Endodermal cell (in vitro differentiated cells): ENCODE measurements at places on chromosomes 4 and X.

- DNase-seq = peak; percentile 96
These were observed at the start of gene ARX for GRCh38 chrX:25015486-25016360. ARX (minus strand) TSS chrX:25015965; CDS start chrX:25015737, 228 bp downstream.

DNA sequence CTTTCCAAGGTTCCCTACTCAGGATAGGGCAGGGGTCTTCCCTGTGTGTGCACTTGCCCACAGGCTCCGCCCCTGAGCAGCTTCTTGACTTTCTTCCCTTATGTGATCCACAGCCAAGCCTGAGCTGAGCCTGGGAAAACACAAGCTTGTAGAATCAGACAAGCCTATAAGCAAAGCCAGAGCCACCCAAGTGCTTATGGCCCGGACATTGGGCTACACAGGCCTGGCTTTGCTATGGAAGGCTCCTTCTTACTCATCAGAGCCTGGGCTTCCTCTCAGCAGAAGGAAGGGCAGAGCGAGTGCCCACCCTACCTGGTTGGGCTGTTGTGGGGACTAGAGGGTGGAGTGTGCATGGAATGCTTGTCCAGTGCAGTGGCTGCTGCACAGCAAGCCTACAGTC lies 1.3 kb upstream of the TNIP2 start:
- no peak for DNase-seq

DNA sequence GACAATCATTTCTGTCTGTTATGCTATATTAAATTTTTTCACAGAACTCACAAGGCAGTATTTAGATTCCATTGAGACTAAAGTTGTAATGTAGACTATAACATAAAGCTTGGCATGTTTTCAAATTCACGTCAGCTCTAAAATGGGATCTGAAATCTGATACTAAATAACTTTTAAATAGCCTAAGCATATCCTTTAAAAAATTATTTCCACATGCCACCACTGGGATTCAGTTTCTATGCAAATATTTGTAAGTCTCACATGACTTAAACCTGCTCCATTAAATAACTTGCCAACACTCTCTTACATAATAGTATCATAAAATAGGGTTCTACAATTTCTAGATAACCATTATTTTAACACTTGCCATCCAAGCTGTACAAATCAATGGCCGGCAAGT lies 32.4 kb downstream of the KLHL8 start:
- no peak for DNase-seq

- no peak for DNase-seq
These were observed 1156.1 kb downstream of the FAT4 start for GRCh38 chr4:126470862-126471261.

DNA sequence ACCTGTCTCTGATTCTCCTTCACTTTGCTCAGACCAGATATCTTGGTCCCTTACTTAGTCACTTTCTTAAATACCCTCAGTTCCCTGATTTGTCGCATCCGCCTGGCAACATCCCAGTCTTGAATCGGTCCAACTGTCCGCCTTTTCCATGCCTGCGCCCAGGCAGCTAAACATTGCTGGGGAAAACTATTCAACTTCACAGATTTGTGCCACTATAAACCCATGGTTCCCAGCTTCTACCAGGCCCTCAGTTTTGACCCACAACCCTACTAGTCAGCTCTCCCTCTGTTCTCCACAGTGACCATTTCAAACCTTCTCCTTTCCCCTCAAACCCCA lies 451 bp upstream of the FGD1 start:
- peak; percentile 42 for DNase-seq

DNA sequence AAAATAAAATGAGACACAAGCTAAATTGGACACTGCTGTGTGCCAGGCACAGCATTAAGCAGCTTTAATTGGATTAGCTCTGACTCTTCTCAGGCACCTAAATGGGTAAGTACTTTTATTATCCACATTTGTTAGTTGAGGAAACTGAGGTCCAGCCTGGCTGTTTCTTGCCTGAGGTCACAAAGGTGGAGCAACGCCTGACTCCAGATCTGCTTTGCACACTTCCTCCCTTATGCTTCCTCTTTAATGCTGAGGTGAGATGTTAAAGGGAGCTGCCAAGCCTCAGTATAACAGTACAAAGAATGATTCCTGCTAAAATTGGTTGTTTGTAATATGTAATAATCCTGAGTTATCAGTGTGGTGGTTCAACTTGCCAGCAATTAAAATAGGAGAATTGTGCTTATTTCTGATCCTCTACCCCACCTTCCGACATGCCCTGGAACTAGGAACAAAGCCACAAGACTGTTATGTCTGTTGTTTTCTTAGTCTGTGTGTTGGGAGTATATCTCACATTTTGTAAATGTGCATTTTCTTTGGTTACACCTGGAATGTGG lies 74.4 kb downstream of the AFF1 start:
- no peak for DNase-seq

GRCh38 chr4:89259301-89260028 lies 48.1 kb downstream of the GPRIN3 start:
- no peak for DNase-seq

DNA sequence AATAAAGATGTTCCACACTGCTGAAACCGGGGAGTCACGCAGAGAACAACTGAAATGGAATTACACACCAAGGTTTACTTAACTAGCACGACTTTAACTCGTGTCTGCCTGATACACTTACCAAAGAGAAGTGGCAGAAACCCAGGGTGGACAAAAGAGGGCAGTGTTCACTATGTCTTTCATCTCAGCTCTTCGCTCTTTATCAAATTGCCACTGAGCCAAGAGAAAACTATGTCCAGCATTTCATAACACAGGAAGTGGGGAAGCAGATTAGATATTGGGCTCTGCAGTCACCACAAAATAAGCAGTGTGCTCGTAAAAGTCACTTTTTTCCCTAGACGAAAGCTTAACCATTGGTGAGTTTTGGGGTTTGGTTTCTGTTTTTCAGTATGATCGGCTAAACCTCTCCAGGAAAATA lies 155.7 kb downstream of the CHIC2 start:
- DNase-seq = no peak

GRCh38 chrX:72060196-72060920 lies 71.4 kb downstream of the RTL5 start:
- peak; percentile 68 for DNase-seq

- DNase-seq = no peak
These were observed 9.9 kb downstream of the TACC3 start for GRCh38 chr4:1731180-1731579.

- no peak for DNase-seq
These were observed 391.6 kb downstream of the ARHGAP24 start for GRCh38 chr4:85866508-85866907.

DNA sequence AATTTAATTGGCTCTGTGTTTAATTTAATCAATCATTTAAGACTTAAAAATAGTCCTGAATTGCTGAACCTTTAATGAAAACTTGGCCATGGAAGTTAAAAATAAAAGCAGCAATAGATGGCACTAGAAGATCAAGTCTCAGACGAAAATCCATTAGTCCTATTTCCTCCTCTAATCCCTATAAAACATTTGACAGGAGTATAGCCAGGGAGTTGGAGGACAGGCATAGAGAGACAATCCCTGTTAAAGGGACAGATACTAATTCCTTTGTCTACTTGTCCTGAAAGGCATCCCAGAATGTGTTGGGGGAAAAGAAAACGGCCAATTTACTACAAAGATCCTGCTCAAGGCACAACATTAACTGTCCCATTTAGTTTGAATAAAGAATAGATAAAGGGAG lies 276.3 kb upstream of the TACR3 start:
- DNase-seq = peak; percentile 42

DNA sequence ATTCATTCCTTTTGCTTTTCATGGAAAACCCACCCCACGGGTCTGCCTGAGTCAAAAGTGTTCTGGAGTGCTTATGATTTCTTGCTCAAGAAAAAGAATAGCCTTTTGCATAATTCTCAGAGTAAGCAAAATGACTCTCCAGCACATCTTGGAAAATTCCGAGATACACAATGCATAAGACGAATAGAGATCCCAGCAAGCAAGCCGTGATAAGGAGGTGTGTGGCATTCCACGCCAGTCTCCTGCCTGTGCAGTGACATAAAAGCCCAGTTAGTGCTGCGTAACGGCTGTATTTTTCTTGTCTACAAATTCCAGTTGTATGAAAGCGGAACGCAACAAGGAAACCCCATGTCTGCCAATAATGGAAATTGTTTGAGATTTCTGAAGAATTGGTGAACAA lies 237.9 kb upstream of the GATB start:
- DNase-seq = no peak

GRCh38 chr4:93334003-93334402 lies 494.6 kb upstream of the ATOH1 start:
- DNase-seq = no peak

- DNase-seq = no peak
These were observed 1100.2 kb upstream of the INTU start for GRCh38 chr4:126532527-126532926.
